ENCODE measurements at places on chromosomes 16 and 17. TPM values are rescaled to one million over a fixed set of nuclear protein-coding genes. Genes with fewer than 3 reads are reported as not detected.

Gene SPAG9
- 46.5 TPM for total RNA-seq

Gene PPP1R1B
- not detected for total RNA-seq

Gene MMP28
- 15.1 TPM for total RNA-seq

Gene PITPNM3
- 0.58 TPM for total RNA-seq

Gene SPATA20
- 16.4 TPM for total RNA-seq

Gene SBK1
- 17.9 TPM for total RNA-seq

Gene CBX1
- 56.7 TPM for total RNA-seq

Gene TMED6
- total RNA-seq = 5.1 TPM

Gene NOD2
- total RNA-seq = 0.65 TPM

Gene SYNGR3
- total RNA-seq = 8.8 TPM

Gene FOXL1
- total RNA-seq = not detected

Gene TLCD1
- total RNA-seq = 3.9 TPM

Gene MYL4
- total RNA-seq = not detected

Gene RND2
- 0.44 TPM for total RNA-seq

Gene CCDC40
- total RNA-seq = 0.43 TPM

Gene DLX3
- not detected for total RNA-seq

Gene LGALS9B
- total RNA-seq = not detected

Gene ELMO3
- 2.6 TPM for total RNA-seq

Gene JUP
- 0.57 TPM for total RNA-seq

Gene CDT1
- 75.8 TPM for total RNA-seq

Gene IGSF6
- total RNA-seq = 0.10 TPM

Gene CDC27
- 98.3 TPM for total RNA-seq

Gene CCL14
- not detected for total RNA-seq

Gene DOC2B
- not detected for total RNA-seq

Gene RAB34
- total RNA-seq = 11.0 TPM

Gene NLRC3
- total RNA-seq = 87.3 TPM

Data from naive thymus-derived CD4-positive, alpha-beta T cell (primary cell).